ENCODE measurements at places on chromosomes 2 and 18.
A peak's percentile ranks its signal among the peaks of the same experiment; 100 is the strongest.

GRCh38 chr2:207813221-207813916 lies 43.7 kb upstream of the FZD5 start:
- no peak for DNase-seq

DNA sequence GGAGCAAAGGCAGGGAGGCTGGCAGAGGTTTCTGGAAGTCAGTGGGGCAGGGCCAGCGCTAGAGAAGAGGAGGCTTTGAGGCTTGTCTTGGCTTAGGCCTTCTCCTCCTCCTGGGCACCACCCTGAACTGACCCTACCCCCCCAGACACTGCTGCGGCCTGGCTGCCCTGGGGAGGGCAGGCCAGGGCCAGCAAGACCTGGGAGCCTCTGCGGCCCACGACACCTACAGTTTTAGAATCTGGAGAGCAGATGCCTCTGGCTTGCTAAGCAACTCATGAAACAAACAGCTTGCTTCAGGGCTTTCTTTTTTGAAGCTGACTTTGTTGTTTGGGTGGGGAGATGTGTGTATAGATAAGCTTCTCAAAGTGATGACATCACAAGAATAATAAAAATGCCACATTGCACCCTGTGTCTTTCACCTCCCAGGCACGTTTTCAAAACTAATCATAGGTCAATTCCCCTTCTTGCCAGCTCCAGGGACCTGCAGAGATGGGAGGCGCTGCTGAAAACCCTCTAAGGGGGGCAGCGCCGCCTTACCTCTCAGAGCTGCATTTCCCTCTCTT lies 46.2 kb upstream of the SMAD7 start:
- DNase-seq = peak; percentile 25

- DNase-seq = no peak
Observed at GRCh38 chr18:58611395-58612131, 17.3 kb downstream of the ALPK2 start.

GRCh38 chr2:68719912-68720311 lies 14.7 kb upstream of the ARHGAP25 start:
- no peak for DNase-seq

GRCh38 chr2:163711699-163712098 lies 24.1 kb downstream of the FIGN start:
- no peak for DNase-seq

DNA sequence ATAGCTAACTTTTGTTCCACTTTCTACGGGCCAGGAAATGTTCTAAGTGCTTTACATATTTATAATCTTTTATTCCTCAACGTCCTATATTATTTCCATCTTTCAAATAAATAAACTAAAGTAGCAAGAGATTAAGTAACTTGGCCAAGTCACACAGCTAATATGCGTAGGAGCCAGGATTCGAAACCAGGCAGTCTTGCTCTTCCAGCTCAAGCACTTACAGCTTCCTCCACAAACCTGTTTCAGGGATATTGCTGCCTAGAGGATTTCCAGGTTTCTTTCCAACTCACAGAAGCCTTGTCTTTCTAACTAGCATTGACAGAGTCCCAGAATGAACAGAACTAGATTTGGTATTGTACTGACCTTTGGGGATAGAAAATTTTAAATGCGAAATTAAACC lies 102.5 kb downstream of the FIGN start:
- DNase-seq = no peak

DNA sequence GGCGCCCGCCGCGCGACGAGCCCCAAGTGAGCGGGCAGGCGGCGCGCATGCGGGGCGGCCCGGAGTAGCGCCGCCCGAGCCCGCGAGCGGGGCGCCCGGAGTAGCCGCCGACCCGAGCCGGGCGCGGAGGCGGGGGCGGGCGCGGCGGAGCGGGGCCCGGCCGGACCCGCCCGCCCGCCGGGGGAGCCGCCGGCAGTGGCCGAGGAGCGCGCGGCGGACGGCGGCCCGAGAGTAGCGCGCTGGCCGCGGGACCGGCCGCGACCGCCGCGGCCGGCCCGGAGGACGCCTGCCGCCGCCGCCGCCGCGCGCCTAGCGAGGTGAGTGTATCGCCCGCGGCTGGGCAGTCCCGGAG lies at the start of gene GALNT1:
Gene GALNT1, plus strand, starts transcription at position 195 of the 352 bp plus-strand sequence. CDS start 72,923 bp downstream, outside the sequence.
- no peak for DNase-seq

- no peak for DNase-seq
Observed at GRCh38 chr2:54497763-54498680, 41.9 kb downstream of the SPTBN1 start.

GRCh38 chr2:56680971-56681631 lies 497.3 kb downstream of the CCDC85A start:
- DNase-seq = no peak

GRCh38 chr2:143793381-143793780 lies 664.2 kb downstream of the ARHGAP15 start:
- no peak for DNase-seq

DNA sequence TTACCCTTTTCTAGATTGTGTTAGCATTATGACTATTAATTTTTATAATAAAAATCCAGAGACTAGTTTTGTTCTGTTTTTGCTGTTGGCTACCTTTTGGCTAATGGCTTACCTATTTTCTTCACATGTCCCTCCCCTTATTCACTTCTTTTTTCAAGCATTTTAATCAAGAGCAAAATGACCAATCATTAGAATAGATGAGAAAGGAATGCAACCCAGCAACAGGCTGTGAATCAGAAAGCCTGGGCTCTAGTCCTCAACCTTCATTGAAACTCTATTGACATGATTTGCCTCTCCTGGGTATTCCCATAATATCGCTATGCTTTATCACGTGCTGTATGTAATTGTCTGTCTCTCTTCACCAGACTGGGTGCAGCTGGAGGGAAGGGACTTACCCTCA lies 370.1 kb downstream of the IRS1 start:
- DNase-seq = no peak

- DNase-seq = no peak
Observed at GRCh38 chr18:49585781-49586663, 24.2 kb downstream of the LIPG start.

DNA sequence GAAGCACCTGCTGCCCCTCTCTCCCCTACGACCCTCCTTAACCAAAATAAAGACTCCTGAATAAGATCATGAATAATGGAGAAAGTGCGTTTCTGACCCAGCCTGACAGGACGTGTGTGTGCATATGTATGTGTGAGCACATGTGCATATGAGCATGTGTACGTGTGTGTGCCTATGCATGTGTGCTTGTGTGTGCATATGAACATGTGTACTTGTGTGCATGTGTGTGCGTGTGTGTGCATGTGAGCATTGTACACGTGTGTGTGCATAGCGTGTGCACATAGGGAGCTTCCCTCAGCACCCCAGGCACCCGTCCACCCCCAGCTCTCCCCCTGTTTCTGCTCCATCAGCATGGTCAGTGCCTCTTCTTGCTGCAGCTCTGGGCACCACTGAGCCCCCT lies 10.7 kb downstream of the KCNIP3 start:
- no peak for DNase-seq

GRCh38 chr2:116094196-116094595 lies 1651.8 kb downstream of the DPP10 start:
- no peak for DNase-seq

DNA sequence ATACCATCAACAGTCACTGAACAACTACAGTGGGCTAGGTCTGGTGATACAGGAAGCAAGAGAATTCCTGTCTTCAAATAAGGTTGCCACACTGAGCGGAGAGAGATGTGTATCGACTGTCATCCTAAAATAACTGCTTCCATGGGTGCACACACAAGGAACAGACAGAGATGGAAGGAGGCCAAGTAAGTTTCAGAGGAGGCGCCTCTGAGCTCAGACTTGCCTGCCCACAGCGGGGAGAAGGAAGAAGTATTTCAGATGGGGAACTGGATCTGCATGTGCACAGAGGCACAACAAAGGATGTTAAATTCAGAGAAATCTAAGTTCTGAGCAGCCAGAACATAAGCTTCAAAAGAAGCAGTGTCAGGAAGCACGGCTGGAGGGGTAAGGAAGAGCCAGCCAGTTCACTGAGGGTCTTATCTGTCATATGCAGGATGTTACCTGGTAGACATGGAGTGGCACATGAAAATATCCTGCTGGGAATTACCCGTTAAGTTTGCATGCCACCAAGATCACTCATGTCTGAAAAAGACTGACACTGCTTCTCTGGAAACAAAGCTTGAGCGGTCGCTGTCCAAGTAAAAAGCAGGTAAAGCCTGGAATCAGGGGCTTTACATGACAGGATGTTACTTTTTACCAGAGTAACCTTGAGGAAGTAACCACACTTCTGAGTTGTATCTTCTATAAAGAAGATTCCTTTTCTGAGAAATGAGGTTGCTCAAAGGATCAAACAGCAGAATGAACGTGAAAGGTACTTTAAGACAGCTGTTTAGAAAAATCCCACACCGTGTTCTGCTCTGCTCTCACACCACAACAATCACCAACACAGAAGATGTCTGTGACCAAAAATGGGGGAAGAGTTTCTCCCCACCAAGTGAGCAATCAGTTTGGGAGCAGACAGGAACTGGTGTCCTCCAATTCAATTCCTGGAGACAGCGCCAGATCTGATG lies 260.2 kb downstream of the NBAS start:
- DNase-seq = no peak

DNA sequence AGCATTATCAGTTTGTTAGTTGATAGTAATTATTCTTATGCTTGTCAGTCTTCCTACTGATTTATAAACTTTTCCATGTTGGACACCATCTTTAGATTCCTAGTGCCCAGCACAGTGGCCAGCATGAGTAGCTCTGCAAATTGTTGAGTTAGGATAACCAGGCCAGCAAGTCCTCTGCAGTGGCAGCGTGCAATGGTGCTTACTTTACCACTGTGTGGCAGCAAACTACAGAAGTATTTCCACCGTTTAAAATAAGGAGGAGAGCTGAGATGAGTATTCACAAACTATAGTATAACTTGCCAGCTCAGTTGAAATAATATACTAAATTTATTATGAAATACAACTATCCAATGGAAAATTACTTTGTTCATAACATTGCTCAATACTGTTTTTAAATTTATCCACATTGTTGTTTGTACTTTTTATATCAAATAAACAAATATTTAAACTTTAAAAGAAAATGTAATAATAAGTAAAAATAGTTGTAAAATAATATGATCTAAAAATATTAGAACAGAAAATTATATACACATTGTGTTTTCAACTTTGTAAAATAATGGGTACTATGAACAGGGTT lies 9.3 kb upstream of the THADA start:
- peak; percentile 15 for DNase-seq

DNA sequence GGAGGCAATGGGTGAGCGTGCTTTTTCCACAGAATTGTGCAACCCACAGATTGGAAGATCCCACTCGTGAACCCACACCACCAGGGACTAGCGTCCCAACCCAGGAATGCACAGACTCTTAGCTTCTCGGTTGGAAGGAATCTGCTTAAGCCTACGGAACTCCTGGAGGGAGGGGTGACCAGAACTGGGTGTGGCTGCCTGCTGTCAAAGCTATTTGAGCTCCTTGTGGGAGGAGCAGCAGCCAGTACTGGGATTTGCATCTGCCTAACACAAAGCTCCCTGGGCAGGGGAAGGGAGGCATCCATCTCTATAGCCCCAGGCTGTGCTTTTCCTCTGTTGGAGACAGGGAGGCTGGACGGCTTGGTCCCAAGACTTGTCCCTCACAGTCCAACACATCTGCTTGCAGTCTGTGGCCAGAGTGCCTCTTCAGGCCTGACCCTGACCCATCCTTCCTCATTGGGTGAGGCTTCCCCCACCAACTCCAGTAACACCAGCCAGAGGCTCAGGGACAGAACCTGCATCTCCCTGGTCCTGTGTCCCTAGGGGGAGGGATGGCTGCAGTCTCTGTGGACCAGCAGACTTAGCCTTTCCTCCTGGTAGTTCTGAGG lies 27.9 kb downstream of the HNMT start:
- DNase-seq = no peak

GRCh38 chr2:165868211-165868610 lies 74.2 kb upstream of the GALNT3 start:
- DNase-seq = no peak

- DNase-seq = no peak
Observed at GRCh38 chr2:205636549-205637319, 45.6 kb upstream of the NRP2 start.

All from activated CD4-positive, alpha-beta T cell treated with anti-CD3 and anti-CD28 coated beads, Interleukin-2, amount 50 U/mL, for 1 hour (primary cell).